ENCODE measurements at places on chromosomes 12 and 14.

DNA sequence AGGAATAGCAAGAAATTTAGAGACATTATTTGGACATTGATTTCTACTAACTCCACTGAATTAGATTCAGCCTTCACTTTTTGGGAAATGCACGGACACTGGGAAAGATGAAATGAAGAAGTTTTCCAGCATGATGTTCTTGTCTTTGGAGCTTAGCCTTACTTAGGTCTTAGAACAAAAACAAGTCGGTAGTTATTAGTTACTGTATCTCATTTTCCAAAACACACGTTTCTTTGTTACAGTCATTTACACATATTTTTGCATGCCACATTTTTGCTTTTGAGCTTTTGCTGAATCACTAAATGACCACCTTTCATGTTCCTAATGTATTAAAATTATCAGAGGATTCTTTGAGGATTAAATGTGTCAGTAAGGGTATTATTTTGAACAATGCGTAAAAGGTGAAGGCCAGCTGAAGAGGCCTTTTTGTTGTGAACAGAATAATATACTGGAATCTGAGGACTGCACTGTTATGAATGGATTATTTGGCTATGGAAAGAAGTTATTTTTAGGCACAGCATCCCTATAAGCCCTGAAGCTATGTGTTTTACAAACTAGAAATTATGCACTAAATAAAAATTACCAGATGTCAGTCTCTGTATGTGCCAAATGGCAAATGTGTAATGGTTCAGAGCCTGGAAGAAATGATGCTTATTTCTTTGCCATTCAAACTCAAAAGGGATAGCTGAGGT, 138.2 kb downstream of the SRGAP1 start:
- no peak overlapping the region for H3K4me3 ChIP-seq
- H3K36me3 ChIP-seq = no peaks in the 10 kb centered on the region
- H3K4me1 ChIP-seq = peaks cover 3% of the 10 kb centered on the region

DNA sequence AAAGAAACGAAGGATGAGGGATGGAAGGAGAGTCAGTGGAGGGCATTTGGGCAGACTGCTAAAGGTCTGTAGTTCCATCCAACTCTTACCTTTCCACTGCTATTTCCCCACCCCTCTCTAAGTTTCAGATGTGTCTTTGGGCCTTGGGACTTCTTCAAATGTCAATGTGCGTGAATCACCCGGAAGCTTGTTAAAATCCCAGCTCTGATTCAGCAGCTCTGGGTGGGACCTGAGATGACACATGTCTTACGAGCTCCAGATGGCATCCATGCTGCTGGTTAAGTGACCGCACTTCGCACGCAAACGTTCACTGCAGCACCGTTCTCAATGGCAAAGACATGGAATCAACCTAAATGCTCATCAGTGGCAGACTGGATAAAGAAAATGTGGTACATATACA, 309.9 kb downstream of the VRK1 start:
- no peak overlapping the region for H3K27ac ChIP-seq
- H3K27me3 ChIP-seq = peaks cover 33% of the 10 kb centered on the region
- no peak for DNase-seq
- H3K4me1 ChIP-seq = no peaks in the 10 kb centered on the region

- no peak overlapping the region for H3K4me3 ChIP-seq
- H3K36me3 ChIP-seq = no peaks in the 10 kb centered on the region
- H3K27me3 ChIP-seq = no peaks in the 10 kb centered on the region
- H3K27ac ChIP-seq = no peak overlapping the region
- no peak for DNase-seq
These were observed 123.1 kb downstream of the ZFP36L1 start for GRCh38 chr14:68669603-68670358.

GRCh38 chr14:23572836-23573235, 5.2 kb upstream of the AP1G2 start:
- H3K4me1 ChIP-seq = peaks cover 27% of the 10 kb centered on the region
- H3K36me3 ChIP-seq = peaks cover 9% of the 10 kb centered on the region
- no peak for DNase-seq
- no peak overlapping the region for H3K4me3 ChIP-seq

DNA sequence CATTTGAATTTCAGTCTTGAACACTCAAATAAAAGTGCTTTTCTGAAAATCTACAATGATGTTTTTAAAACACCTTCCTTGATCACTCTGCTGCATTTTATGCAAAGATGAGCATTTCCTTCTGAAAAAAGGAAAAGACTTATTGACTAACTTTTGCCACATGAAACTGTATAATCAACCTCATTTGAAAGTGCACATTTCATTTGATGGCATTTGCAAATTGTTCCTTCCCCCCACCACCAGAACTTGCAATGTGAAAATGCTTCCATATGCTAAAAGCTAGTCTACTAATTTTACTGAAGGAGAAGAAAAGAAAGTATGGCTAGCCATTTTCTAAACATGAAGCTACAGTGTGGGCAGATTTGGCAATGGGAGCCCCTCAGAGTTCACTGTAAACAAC, 159.2 kb downstream of the RAD51B start:
- H3K27me3 ChIP-seq = no peaks in the 10 kb centered on the region
- H3K4me1 ChIP-seq = no peaks in the 10 kb centered on the region
- no peak overlapping the region for H3K4me3 ChIP-seq
- H3K27ac ChIP-seq = no peak overlapping the region

DNA sequence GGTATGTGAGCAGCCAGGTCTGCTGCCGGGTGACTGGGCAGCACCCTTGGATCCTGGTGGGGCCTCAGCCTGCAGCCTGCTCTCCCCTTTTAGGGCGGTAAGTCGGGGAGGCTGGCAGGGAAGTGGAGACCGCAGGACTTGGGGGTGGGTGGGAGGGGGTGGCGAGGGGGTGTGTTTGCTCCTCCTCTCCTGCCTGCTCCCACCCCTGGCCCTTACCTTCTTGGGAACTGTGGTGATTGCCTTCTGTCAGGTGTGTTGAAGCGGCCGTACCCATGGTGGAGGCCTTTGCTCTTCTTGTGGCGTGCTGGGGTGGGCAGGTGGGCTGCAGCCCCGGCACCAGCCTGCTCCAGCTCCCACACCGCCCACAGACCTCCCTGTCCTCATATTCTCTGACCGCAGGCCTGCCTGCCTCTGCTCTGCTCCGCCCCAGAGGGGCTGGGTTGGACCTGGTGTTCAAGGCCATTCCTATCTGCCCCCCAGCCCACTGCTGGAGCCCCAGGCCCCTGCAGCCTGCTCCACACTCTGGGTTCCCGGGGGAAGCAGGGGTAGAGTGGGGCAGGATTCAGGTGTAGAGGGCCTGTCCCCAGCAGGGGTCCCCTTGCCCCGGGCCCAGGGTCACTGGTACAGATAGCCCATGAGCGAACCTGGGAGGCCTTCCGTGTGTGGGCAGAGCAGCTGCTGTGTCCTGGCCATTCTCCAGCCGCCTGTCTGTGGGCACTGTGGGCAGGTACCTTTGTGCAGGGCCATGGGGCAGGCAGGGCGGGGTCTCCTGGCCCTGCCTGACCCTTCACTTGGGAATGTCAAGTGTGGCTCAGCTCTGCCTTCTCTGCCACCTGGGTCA, 5.2 kb downstream of the TEDC1 start:
- H3K4me3 ChIP-seq = peak overlapping the region; percentile 53
- peaks cover 3% of the 10 kb centered on the region for H3K4me1 ChIP-seq

GRCh38 chr14:34003082-34003668, 52.3 kb upstream of the EGLN3 start:
- DNase-seq = no peak
- H3K27me3 ChIP-seq = no peaks in the 10 kb centered on the region
- peaks cover 19% of the 10 kb centered on the region for H3K4me1 ChIP-seq
- no peak overlapping the region for H3K4me3 ChIP-seq

DNA sequence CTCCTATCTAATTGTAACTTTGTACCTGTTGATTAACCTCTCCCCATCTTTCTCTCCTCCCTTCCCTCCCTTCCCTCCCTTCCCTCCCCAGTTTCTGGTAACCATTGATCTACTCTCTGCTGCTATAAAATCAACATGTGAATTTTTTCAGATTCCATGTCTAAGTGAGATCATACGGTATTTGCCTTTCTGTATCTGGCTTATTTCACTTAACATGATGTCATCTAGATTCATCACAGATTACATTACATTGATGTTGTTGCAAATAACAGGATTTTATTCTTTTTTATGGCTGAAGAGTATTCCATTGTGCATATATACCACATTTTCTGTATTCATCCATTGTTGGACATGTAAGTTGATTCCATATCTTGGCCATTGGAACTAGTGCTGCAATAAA, 68.0 kb upstream of the FBXO33 start:
- DNase-seq = no peak
- H3K4me1 ChIP-seq = no peaks in the 10 kb centered on the region
- no peak overlapping the region for H3K4me3 ChIP-seq
- no peak overlapping the region for H3K27ac ChIP-seq
- H3K36me3 ChIP-seq = peaks cover 2% of the 10 kb centered on the region
